Psoas muscle (tissue), 8 donors: ENCODE measurements at places on chromosomes 11 and 22. TPM values are rescaled to one million over a fixed set of nuclear protein-coding genes. Genes with fewer than 3 reads are reported as not detected.

ZNF280B gene
- total RNA-seq: 0.54 TPM

DNA sequence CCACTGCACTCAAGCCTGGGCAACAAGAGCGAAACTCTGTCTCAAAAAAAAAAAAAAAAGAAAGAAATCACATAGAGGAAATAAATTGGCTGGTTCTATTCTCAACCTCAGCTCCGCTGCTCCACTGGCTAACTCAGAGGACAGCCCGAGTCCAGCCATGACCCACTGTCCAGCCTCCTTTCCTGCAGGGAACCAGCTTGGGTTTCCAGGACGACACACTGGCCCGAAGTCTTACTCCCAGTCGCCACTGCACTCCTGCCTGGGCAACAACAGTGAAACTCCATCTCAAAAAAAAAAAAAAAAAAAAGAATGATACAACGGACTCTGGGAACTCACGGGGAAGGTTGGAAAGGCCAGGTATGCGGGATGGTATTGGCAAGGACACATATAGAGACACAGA, 31.5 kb downstream of the APOL3 start:
- no peaks in the 10 kb centered on the region for H3K27me3 ChIP-seq
- H3K4me1 ChIP-seq: no peaks in the 10 kb centered on the region
- no peak overlapping the region for H3K27ac ChIP-seq
- H3K4me3 ChIP-seq: no peak overlapping the region

- no peaks in the 10 kb centered on the region for H3K27me3 ChIP-seq
- DNase-seq: no peak
- H3K27ac ChIP-seq: no peak overlapping the region
- H3K4me1 ChIP-seq: no peaks in the 10 kb centered on the region
- no peak overlapping the region for H3K4me3 ChIP-seq
- H3K36me3 ChIP-seq: no peaks in the 10 kb centered on the region
Observed at GRCh38 chr11:56706486-56706885, 7.6 kb downstream of the OR9G1 start.

- H3K27me3 ChIP-seq: no peaks in the 10 kb centered on the region
- H3K4me1 ChIP-seq: no peaks in the 10 kb centered on the region
- DNase-seq: no peak
- no peak overlapping the region for H3K4me3 ChIP-seq
- no peak overlapping the region for H3K27ac ChIP-seq
Observed at GRCh38 chr11:44221992-44222391, 87.9 kb downstream of the ALX4 start.

- H3K27me3 ChIP-seq: no peaks in the 10 kb centered on the region
- no peaks in the 10 kb centered on the region for H3K36me3 ChIP-seq
- no peak for DNase-seq
Observed at GRCh38 chr11:111476956-111477355, 35.2 kb downstream of the BTG4 start.

CRYBB2 gene
- not detected for total RNA-seq

GRCh38 chr11:123055191-123055901, 6.6 kb downstream of the HSPA8 start:
- H3K4me1 ChIP-seq: peaks cover 47% of the 10 kb centered on the region
- peaks cover 78% of the 10 kb centered on the region for H3K36me3 ChIP-seq
- no peak overlapping the region for H3K27ac ChIP-seq

KRTAP5-8 gene
- total RNA-seq: not detected

- H3K4me1 ChIP-seq: peaks cover 21% of the 10 kb centered on the region
- peak overlapping the region; percentile 83 for H3K4me3 ChIP-seq
- H3K27me3 ChIP-seq: no peaks in the 10 kb centered on the region
- H3K27ac ChIP-seq: peak overlapping the region; percentile 72
Observed at GRCh38 chr22:30426388-30427353, 1.1 kb downstream of the MTFP1 start.

SHISA8 gene
- total RNA-seq: 0.15 TPM

- no peaks in the 10 kb centered on the region for H3K36me3 ChIP-seq
- no peak for DNase-seq
- H3K27me3 ChIP-seq: peaks cover 20% of the 10 kb centered on the region
- H3K27ac ChIP-seq: no peak overlapping the region
- no peak overlapping the region for H3K4me3 ChIP-seq
Observed at GRCh38 chr11:119436711-119437110, 13.7 kb upstream of the THY1 start.

MPPED2 gene
- 5.6 TPM for total RNA-seq

APOA4 gene
- not detected for total RNA-seq

DNA sequence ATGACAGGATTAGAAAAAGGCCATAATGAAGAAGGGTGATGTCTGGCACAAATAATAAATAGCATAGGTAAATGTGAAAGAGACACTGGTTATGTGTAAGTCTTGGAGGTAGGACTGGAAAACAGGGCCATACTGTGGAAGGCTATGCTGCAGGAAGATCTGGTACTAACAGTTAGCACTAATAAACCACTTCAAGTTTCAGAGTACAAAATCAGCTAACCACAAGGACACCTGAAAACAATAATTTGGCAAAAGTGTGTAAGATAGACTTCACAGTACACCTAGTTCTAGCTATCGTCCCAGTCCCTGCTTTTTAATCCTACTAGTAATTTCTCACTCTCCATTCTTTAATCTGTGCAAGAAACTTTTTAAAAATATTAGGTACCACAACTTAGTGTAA, 44.3 kb downstream of the CWF19L2 start:
- no peak overlapping the region for H3K4me3 ChIP-seq
- no peak for DNase-seq
- H3K4me1 ChIP-seq: no peaks in the 10 kb centered on the region
- no peaks in the 10 kb centered on the region for H3K27me3 ChIP-seq

- no peak overlapping the region for H3K4me3 ChIP-seq
- H3K27ac ChIP-seq: no peak overlapping the region
- H3K36me3 ChIP-seq: no peaks in the 10 kb centered on the region
- H3K27me3 ChIP-seq: no peaks in the 10 kb centered on the region
- DNase-seq: no peak
- H3K4me1 ChIP-seq: no peaks in the 10 kb centered on the region
Observed at GRCh38 chr11:20238712-20239111, 78.4 kb upstream of the DBX1 start.

GRCh38 chr11:35241083-35241482, 102.1 kb downstream of the CD44 start:
- H3K4me1 ChIP-seq: no peaks in the 10 kb centered on the region
- DNase-seq: no peak
- no peak overlapping the region for H3K27ac ChIP-seq
- no peaks in the 10 kb centered on the region for H3K36me3 ChIP-seq
- no peak overlapping the region for H3K4me3 ChIP-seq

- DNase-seq: peak; percentile 64
- peaks cover 30% of the 10 kb centered on the region for H3K4me1 ChIP-seq
- peak overlapping the region; percentile 20 for H3K4me3 ChIP-seq
- H3K27me3 ChIP-seq: no peaks in the 10 kb centered on the region
Observed at GRCh38 chr11:111694851-111695250, 71.3 kb downstream of the PPP2R1B start.

GRCh38 chr11:24900514-24900913, 403.7 kb downstream of the LUZP2 start:
- DNase-seq: no peak
- no peak overlapping the region for H3K27ac ChIP-seq
- no peaks in the 10 kb centered on the region for H3K27me3 ChIP-seq
- no peaks in the 10 kb centered on the region for H3K4me1 ChIP-seq

TRIM22 gene
- 7.8 TPM for total RNA-seq

DNA sequence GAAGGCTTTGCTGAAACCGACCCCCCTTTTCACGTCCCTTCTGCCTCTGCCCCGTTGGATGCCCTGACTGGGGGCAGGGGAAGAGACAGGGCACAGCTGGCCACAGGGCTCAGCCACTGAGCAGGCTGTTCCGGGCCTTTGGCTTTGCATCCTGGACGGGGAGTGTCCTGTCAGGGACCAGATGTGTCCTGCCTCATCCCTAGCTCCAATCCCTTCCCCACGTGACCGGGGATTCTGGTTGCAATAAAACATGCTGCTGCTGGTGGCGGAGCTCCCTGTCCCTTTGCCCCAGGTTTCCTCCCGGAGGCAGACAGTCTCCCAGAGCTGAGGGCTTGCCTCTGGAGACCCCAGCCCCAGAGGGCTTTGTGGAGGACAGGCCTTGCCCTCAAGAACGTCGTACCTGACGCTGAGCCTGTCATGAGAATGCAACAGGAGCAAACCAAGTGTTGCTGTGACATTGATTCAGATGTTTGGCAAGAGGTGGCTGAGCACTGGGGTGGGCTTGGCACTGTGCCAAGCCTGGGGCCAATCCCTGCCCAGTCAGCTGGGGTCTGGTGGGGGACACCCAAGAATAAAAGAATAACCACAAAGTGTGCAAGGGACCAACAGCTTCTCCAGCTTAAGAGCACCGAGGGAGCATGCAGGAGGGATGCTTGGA, 7.3 kb downstream of the CDC42EP2 start:
- peaks cover 17% of the 10 kb centered on the region for H3K4me1 ChIP-seq
- no peaks in the 10 kb centered on the region for H3K27me3 ChIP-seq
- DNase-seq: no peak
- peaks cover 20% of the 10 kb centered on the region for H3K36me3 ChIP-seq
- no peak overlapping the region for H3K4me3 ChIP-seq

GRCh38 chr22:49238181-49239141, 589.2 kb downstream of the BRD1 start:
- no peak overlapping the region for H3K27ac ChIP-seq
- H3K27me3 ChIP-seq: peaks cover 4% of the 10 kb centered on the region
- no peak overlapping the region for H3K4me3 ChIP-seq
- no peak for DNase-seq

DNA sequence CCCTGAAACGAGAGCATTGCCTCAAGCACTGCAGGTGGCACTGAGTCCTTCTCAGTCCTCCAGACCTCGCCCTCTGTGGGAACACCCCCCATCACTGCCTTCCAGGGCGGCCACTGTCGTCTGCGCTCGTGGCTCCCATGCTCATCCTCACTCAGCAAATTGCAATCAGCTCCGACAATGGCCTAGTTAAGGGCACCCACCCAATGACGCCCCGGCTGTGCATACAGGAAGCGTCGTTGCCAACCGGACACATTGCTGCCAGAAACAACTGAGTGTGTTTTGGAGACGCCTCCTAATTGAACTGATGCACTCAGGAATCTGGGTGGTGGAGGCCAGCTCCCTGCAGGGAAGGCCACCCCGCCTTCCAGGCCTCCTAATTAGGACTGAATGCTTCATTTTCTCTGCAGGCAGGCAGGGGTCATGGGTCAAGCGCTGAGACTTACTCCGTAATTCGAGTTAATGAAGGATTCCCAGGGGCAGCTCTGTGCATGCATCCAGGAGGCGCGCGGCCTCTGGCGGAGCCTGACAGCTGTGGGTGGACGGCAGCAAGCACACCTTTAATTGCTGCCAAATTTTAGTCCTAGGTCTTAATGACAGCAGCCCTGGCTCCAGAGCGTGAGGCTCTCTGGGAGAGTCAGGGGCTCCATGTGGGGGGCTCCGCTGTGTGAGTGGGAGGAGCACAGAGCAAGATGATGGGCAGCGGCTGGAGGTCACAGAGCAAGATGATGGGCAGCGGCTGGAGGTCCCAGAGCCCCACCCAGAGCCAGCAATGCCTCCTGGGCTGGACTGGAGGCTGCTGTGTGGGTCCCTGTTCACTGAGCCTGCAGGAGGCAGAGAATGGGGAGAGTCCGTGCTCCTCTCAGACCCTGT, 199.0 kb downstream of the BRD1 start:
- DNase-seq: no peak
- peaks cover 5% of the 10 kb centered on the region for H3K4me1 ChIP-seq
- H3K4me3 ChIP-seq: no peak overlapping the region
- H3K27me3 ChIP-seq: peaks cover 27% of the 10 kb centered on the region

GRCh38 chr11:77054084-77054483, 12.7 kb upstream of the CAPN5 start:
- H3K27me3 ChIP-seq: no peaks in the 10 kb centered on the region
- no peak overlapping the region for H3K27ac ChIP-seq
- H3K36me3 ChIP-seq: no peaks in the 10 kb centered on the region
- DNase-seq: no peak
- H3K4me3 ChIP-seq: no peak overlapping the region
- H3K4me1 ChIP-seq: no peaks in the 10 kb centered on the region

GRCh38 chr11:132463295-132464002, 1068.9 kb downstream of the OPCML start:
- no peaks in the 10 kb centered on the region for H3K4me1 ChIP-seq
- H3K27me3 ChIP-seq: no peaks in the 10 kb centered on the region
- H3K4me3 ChIP-seq: no peak overlapping the region
- H3K27ac ChIP-seq: no peak overlapping the region
- no peaks in the 10 kb centered on the region for H3K36me3 ChIP-seq

- H3K4me1 ChIP-seq: no peaks in the 10 kb centered on the region
- no peak for DNase-seq
- no peaks in the 10 kb centered on the region for H3K36me3 ChIP-seq
- no peak overlapping the region for H3K27ac ChIP-seq
- no peaks in the 10 kb centered on the region for H3K27me3 ChIP-seq
Observed at GRCh38 chr11:45409587-45409986, 123.4 kb upstream of the SYT13 start.
